ENCODE measurements at places on chromosomes 16 and 17.

DNA sequence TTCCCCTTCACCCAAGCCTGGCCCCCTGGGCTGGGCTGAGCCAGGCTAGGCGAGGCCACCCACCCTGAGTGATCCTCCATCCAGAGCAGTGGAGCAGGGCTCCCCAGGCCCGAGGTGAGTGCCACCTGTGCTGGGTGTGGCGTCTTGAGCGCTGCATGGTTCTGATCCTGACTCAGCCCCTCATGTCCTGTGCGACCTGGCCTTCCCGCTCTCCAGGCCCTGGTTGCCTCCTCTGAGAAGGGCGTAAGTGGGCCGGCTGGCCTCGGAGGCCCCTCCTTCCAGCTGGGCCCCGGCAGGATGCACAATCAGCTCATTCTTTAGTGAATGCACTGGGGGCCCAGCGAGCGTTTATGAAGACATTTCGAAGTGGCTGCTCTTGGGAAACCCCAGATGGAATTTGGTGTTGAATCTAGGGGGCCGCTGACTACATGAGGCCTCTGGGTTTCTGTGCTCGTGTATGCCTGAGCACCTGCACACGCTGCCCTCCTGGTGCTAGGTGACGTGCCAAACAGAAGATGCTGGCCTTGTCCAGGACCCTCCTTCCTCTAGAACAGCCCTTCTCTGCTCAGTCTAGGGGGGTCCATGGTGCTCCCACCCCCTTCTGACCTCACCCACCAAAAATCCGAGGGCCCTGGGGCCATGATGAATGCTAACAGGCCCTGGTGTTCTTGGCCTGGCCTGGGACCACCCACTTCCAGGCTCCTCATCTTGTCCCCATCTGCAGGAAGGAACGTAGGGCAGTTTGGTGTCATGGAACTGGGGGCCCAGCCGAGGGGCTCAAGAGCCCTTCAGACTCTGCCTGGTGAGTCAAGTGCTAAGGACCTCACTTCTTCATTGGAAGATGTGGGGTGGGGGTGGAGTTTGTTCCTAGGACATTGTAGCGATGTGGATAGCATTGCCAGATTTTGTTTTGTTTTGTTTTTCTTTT is 3.6 kb upstream of the TMEM92 start:
- DNase-seq, result no peak

- no peak for DNase-seq
Measured at GRCh38 chr16:66842765-66843164, 1.4 kb upstream of the CA7 start.

DNA sequence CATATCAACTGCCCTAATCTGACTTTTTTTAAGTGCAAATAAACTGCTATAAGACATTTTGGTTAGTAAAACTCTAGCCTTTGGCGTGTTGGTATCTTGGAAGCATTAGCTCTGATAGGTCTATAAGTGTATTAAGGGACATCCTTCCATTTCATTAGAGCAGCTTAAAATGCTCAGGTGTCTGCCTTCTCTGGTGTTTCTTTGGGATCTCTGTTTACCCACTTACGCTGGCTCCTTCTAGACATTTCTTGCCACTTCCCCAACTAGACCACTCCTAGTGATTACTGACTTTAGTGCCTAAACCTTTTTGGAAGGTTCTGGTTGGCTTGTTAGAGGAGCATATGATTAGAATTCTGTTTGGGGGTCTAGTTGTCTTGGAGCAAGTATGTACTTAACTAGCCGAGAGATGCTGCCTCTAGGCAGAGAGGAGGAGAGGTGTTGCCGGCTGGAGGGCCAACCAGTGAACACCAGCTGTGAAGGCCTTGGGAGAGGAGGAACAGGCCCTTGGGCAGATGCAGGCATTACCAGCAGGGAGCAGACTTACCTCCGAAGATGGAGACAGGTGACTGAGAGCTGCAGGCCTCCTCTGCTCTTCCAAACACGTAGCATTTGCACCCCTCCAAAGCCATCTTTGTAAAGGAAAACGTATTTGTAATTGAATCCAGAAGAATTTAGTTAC is 15.2 kb upstream of the CLEC18C start:
- DNase-seq, result no peak

GRCh38 chr16:35585411-35585810 is 2126.0 kb downstream of the TP53TG3F start:
- DNase-seq, result no peak

- DNase-seq, result no peak
Measured at GRCh38 chr17:7347630-7348477, 4.1 kb upstream of the KCTD11 start.

DNA sequence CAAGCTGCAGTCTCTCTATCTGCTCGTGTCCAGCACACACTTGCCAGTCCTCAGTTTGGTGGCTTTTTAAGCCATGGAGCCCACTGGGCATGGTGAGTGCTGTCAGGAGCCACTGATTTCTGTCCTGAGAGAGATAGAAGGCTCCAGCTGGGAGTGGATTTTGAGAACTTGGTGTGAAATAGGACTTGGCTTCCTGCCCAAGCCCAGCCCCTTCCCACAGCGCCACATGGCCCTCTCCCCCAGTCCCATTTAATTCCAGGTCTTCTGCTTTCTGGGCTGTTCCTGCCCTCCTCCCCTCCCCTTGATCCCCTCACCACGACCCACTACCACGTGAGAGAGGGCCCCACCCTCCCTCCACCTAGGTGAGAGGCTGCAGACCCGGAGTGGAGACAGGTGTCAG is 14.4 kb upstream of the ABCC3 start:
- DNase-seq, result no peak

GRCh38 chr16:50365791-50366575 is 2.8 kb downstream of the BRD7 start:
- no peak for DNase-seq

DNA sequence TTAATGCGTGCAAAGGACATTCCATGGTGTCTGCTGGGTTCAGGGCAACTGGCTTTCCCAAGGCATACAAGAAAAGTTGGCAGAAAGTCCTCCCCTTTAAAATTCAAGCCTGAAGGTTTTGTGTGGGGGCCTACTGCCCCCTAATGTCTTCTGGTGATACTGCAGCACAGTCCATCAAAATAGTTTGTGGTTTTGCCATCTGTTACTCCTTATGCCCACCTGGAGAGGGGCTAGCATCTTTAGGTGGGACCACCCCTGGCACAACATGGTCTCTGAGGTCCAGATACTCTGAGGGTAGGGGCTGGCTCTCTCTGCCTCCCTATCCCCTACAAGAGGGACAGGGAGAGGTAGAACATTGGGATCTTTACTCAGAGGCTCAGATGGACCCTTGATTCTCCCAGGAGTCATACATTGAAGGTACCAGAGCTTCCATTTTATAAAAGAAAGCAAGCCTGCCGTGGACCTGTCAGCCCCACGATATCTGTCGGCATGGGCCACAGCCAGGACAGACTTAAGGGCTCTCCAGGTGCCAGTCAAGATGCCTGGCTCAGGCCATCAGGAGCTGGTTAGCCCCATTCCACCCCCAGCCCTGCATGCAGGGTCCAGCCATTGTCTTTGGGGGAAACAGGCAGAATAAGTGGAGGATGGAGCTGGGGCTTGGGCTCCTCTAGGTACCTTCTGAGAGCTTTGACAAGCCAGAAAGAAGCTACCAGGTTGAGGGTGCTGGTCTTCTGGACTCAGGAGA is 6.3 kb downstream of the ESRP2 start:
- no peak for DNase-seq

DNA sequence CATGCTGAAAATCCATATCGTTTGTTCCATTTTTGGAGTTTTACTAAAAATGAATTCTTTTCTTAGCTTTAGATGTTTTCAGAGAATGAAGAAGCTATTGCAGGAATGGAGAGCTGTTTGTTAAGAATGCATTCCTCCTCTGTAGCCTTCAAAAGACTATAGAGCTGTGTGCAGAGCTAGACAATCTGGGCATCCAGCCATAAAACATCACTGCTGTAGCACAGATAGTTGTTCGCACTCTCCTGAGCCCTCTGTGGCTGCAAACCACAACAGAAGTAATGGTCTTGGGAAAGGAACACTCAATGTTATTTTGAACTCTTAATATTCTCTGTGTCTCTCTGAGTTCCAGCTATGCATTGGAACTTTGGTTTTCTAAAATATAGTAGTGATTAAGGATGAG is 4.9 kb downstream of the TNRC6C start:
- no peak for DNase-seq

GRCh38 chr17:27949304-27949703 is 56.1 kb upstream of the LYRM9 start:
- no peak for DNase-seq

- DNase-seq, result no peak
Measured at GRCh38 chr17:31554930-31555329, 163.5 kb downstream of the RAB11FIP4 start.

GRCh38 chr17:3798273-3799180 is 2.5 kb downstream of the ITGAE start:
- DNase-seq, result no peak

GRCh38 chr17:40510328-40510648 is 8.9 kb upstream of the TNS4 start:
- DNase-seq, result no peak

DNA sequence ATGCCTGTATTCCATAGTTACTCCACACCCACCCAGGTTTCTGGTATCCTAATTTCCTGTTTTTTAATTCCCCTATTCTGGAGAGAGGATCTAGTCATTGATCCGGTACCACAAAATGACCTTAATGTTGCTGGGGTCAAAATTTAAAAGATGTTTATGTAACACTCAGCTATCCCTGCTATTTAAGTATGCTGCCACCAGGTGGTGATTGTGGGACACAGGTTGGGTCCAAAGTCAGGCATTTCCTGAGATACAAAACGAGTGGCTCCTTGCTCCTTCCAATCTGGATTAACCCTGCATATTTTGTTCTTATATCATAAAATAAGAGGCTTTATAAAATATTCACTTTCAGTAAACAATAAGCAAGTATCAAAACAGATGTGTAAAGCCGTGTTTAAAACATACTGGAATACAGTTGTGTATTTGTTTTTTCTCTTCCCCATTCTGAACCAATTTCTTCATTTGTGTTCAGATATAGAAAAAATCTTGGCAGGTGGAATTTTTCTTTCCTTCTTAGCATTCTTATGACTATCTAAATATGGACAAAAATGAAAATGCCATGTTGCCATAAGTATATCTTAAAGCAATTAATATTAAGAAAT is 16.3 kb downstream of the HS3ST4 start:
- no peak for DNase-seq

DNA sequence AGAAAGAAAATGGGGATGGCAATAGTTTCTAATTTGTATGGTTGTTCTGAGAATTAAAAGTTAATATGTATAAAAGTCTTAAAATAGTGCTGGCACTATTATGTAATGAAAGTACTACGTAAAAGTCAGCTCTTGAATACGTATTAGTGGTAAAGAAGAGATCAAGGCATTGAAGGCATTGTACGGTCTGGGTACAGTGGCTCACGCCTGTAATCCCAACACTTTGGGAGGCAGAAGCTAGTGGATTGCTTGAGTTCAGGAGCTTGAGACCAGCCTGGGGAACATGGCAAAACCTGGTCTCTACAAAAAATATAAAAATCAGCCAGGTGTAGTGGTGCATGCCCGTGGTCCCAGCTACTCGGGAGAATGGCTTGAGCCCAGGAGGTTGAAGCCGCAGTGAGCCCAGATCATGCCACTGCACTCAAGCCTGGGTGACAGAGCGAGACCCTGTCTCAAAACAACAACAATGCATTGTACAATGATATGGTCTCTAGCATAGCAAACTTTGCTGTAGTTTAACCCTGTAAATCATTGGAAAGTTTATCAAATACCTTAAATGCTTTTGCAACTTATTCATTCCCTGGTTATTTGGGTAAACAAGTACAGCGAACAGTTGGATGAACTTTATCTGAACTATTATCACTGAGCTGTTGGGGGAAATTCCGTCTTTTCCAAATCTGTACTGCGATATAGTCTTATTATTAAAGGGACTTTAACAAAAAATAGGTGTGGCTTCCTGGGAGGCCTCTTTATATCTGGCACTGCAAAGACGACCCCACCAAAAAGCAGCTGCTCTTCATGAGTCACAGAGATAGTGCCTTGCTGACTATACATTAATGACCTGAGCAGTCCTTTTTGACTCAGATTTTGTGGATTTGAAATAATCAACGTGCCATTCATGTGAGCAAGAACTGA is 73.6 kb downstream of the GPRC5B start:
- no peak for DNase-seq

GRCh38 chr16:85308611-85309540 is 196.6 kb upstream of the CIBAR2 start:
- no peak for DNase-seq

DNA sequence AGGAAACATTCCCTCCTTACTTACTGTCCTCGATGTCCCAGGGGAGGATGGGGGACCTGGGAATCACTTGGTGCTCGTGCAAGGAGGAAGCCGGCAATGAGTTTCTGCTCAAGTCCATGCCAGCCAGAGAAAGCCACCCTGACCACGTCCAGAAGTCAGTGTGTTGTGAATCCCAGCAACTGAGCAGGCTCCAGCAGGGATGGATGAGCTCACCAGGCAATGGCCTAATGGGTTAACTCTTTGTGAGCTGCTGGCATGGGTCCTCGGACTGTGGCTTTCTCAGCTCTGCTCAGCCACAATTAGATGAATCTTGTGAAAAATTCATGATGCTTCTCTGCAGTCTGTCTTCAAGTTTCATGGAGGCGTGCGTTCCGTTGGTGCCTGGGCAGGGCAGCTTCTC is at the start of gene PIRT:
TSS of gene PIRT (minus strand) at position 167 of the 400 bp plus-strand sequence. CDS start 12,442 bp downstream, outside the sequence.
- no peak for DNase-seq

- no peak for DNase-seq
Measured at GRCh38 chr17:59124665-59125064, 18.0 kb upstream of the TRIM37 start.

- DNase-seq, result no peak
Measured at GRCh38 chr16:24890746-24891145, 45.0 kb downstream of the SLC5A11 start.

DNA sequence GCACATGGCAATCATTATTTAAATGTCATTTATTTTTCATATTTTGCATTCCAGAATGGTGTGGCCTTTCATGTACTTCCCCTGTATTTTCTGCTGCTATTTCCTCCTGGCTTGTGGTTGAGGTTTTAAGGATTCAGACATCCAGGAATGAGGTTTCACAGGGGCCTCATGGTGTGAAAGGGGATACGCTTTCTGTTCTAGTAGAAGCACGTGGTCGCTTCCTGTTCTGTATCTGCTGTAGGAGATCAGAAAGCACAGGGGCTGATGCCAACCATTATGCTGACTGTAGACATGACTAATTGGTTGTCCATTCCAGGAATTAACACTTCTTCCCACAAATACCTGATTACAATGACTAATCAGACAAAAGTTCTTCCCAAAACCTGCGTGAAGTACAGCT is 405.9 kb downstream of the SHISA9 start:
- DNase-seq, result no peak

DNA sequence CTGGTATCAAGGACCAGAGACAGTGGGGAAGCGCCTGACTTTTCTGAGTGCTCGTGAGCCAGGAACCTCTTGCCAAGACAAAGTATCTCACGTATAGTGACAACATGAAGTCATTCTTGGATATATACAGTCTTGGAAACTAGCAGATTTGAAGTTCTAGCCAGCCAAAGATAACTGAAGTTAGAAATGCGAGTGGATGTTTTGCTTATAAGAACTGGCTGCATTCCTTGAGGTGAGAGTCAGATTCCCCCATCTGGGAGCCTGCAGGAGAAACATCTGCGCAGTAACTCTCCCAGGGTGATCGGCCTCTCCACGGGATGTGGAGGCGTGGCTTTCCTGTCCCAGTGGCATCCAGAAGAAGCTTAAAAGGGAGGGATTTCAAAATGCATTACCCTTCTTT is 89.8 kb downstream of the SHISA6 start:
- DNase-seq, result no peak

Measured in activated CD8-positive, alpha-beta memory T cell treated with anti-CD3 and anti-CD28 coated beads for 4 hours (primary cell).